Urothelium cell line (cell line): ENCODE measurements at places on chromosomes 5 and 9.

DNA sequence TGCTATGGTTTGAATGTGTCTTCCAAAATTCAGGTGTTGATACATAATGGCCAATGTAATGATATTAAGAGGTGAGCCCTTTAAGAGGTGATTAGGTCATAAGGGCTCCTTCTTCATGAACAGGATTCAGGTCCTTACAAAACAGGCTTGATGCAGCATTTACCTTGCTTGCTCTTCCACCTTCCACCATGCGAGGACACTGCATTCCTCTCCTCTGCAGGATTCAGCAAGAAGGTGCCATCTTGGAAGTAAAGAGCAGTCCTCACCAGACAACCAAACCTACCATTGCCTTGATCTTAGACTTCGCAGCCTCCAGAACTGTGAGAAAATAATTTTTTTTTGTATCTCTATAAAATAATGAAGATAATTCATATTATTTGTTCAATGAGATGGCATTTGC lies 314.0 kb upstream of the SMARCA2 start:
- no peak for DNase-seq

DNA sequence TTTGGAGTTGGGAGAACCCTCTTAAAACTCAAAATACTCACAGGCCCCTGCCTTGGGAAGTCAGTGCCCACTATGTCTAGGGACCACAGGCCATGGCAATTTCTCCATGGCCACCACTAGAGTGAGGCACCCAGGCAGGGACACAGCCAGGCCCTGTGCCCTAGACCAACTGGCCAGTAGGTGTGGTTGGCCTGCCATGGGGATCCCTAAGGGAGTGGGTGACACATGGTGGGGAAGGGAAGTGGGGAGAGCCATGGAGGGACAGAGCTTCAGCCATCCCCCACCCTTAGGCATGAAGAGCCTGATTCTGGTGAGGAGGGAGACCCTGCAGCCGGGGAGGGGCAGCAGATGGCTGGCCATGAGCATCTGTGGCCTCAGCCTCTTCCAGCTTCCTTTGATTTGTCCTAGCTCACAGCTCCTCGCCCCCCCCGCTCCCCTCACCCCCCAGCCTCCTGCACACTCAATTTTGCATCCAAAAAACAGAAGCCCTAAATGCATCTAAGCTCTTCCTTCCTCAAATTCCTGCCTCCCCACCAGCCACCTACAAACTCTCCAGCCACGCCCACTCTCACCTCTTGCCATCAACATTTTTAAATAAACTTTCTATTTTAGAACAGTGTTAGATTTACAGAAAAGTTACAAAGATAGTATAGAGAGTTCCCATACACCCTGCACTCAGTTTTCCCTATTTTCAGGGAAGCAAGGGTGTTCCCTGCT lies 1.6 kb upstream of the DBN1 start:
- no peak for DNase-seq

DNA sequence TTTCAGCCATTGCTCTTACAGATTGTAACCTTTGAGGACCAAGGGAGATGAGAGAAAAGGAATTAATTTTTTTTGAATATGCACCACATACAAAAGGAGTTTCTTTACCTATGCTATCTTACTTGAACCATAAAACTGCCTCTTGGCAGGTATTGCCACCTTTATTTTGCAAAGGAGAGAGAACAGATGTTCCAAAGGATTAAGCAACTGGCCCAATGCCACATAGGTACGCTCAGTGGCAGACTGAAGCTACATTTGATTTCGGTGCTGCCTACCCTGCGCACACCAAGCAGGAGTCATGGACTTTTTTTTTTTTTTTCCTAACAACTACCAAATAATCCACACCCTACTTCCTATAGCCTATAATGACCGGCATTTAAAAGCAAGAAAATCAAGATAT lies 43.1 kb downstream of the SAXO1 start:
- DNase-seq = no peak

GRCh38 chr9:2116073-2116472 lies 100.9 kb downstream of the SMARCA2 start:
- DNase-seq = peak; percentile 11

DNA sequence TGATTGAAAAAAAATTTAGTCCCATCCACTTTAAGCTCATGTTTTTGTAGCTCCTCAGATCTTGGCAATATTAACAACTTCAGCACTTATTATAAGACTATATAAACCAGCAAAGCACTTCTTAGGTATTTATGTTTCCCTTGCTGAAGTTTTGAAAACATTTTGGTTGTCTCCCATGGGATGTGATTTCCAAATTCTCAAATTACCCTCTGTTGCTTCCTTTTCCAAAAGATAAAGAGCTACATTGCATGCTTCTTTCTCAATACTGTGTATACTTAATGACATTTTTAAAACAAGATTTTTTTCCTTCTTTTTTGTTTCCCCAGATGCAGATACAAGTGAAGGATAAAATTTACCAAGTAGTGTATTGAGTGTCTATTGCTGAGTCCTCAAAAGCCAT lies 567.1 kb downstream of the CSNK1G3 start:
- DNase-seq = no peak

- DNase-seq = no peak
These were observed 246.8 kb downstream of the NSG2 start for GRCh38 chr5:174292348-174292747.

GRCh38 chr9:130579738-130580463 lies 524 bp downstream of the FUBP3 start:
- DNase-seq = no peak

- DNase-seq = no peak
These were observed 190.9 kb upstream of the FREM1 start for GRCh38 chr9:15101095-15101494.

- peak; percentile 73 for DNase-seq
These were observed 21.7 kb downstream of the ANKRD55 start for GRCh38 chr5:56211298-56211865.

DNA sequence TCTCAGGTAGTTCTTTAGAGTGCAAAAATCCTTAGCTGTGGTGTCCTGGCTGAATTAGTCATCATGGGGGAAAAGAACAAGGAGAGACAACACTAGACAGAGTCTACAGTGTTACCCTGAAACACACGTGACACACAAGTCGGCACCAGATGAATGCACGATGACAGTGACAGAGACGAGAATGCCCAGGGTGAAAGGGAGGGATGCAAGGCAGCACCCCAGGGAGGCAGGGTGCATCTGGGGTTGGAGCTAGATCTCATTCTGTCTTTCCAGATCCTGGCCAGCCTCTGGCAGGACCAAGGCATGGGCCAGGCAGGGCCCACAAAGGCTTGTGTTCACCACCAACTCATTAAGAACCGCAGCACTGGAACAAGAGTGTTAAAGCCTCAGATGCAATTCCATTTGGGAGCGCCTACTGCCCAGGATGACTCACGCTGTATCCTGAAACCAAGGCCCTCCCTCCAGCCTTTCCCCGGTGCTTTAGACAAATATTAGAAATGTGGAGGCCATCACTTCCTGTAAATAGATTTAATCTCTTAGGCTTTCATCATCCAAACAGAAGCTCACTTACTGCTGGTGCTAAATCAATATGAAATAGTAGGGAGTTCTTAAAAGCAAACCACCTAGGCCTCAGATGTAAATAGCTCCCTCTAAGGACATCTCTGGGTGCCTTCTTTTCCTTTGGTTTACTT lies 56.1 kb downstream of the IRX2 start:
- DNase-seq = peak; percentile 84

DNA sequence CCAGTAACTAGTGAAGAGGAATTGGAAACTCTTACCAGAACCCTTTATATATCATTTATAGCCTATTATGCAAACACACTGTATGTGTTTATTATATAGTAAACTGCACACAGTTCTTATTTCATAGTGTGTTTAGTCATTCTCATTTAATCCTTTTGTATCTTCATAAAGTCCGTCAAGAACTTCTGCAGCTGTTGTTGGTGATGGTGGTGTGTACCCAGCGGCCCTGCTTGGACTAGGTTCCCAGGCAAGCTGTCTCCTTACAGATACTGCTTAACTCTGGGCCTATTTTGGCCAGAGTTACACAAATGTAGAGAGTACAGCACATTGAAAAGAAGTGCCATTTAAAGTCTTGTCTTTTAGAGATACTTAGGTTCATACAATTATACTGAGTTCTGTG lies 231.9 kb downstream of the NDUFS4 start:
- no peak for DNase-seq

GRCh38 chr9:13770956-13771355 lies 491.5 kb upstream of the MPDZ start:
- DNase-seq = no peak

GRCh38 chr5:143922718-143923117 lies 110.8 kb downstream of the HMHB1 start:
- DNase-seq = peak; percentile 31

- DNase-seq = no peak
These were observed 91.8 kb upstream of the DMRT1 start for GRCh38 chr9:749716-750115.

GRCh38 chr5:58641533-58641932 lies 58.7 kb downstream of the RAB3C start:
- peak; percentile 9 for DNase-seq

- no peak for DNase-seq
These were observed 583.0 kb upstream of the WWC1 start for GRCh38 chr5:167708449-167708848.

GRCh38 chr5:137758715-137759306 lies 4.6 kb upstream of the HNRNPA0 start:
- no peak for DNase-seq

- no peak for DNase-seq
These were observed 136.8 kb downstream of the ESM1 start for GRCh38 chr5:54848581-54848980.

DNA sequence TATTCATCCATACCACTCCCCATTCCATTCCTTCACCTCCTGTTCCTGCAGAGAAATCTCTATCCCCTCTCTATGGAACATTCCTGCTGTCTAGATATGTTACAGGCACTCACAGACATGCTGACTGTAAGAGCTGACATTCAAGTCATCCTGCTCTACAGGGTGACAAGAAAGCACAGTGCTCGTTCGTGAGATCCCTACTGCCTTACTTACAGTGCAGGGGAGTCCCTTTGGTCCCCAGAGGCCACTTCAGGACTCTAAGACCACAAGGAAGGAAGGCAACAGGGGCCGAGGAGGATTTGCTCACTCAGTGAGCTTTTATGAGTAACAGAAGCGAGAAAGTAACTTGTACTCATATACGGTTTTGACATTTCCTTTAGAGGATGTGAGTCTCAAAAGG lies 110.5 kb downstream of the GAS1 start:
- DNase-seq = no peak

DNA sequence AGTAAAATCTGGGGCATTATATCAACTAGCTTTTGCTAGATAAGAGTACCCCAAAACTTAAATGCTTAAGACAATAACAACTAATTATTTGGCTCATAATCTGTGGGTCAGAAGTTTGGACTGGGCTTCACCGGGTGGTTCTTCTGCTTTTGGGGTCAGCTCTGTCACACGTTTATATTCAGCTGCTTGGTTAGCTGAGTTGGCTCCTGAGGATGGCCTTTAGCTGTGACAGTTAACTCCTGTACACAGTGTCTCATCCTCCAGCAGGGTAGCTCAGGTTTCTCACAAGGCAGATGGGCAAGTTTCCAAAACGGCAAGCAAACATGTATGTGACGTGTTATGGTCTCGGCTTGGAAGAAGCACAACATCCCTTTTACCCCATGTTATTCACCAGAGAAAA lies 488.2 kb downstream of the TLE4 start:
- DNase-seq = no peak

DNA sequence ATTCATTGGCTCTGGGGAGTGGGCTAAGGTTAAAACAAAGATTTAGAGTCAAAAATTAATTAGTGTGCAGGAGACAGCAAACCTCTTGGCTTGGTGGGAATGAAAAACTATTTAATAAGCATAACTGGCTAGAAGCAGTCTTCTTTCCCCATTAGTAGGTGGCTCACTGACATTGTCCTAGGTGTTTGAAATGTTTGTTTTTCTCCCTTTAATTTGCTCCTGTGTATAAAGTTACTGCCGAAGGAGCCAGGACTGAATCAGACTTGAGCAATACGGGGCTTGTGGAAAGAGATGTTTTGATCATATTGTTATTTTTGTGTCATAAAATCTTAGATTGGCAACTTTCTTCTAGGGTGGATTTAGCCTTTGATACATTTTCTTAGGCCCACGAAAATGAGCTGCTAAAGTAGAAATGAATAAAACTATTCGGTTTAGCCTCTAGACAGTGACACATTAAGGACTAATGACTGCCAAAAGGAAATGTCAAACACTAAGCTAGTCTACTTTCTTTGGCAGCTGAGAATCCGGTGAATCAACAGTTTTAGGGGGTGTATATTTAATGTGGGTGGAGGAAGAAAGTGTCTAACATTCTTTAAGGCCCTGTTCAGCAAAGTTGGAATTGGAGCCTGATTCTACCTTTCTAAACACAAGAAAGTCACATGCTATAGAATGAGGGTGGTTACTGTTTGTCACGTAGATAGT lies 30.2 kb downstream of the LRRTM2 start:
- peak; percentile 9 for DNase-seq

- no peak for DNase-seq
These were observed 175.3 kb upstream of the TBC1D2 start for GRCh38 chr9:98430535-98431292.

DNA sequence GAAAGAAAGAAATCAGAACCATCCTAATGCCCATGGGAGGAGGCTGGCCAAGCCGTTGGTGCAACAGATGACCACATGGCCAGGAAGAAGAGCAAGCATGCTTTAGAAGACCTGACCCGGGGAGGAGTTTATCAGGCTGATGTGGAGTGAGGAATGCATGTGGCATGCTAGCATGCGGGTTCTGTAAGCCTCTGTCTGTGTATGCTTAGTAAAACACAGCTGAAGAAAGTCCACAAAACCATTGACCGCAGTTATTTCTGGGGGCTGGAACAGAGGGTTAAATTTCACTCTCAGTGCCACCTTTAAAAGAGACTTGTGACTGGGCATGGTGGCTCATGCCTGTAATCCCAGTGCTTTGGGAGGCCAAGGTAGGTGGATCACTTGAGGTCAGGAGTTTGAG lies 19.1 kb downstream of the GFI1B start:
- DNase-seq = no peak

GRCh38 chr5:45694971-45695803 lies 993 bp downstream of the HCN1 start:
- peak; percentile 33 for DNase-seq

DNA sequence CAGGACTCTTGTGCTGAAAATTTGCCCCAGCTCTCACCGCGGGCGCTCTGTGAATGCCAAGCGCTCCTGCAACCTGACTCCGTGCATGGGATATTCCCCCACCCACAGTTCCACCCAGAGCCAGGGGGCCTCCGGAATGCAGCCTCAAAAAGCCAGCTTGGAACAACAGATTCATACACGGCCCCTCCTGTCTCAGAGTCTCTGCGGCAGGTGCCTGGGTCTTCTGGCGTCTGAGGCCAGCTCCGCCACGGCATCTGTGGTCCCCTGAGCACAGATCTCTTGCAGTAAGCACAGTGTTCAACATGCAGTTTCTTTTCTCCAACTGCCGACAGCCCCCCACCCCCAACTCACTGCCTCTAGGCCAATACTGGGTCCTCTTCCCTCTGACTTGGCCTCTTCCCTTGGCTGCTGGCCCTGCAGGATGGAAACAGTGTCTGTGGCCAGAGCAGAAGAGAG lies 355.7 kb upstream of the IRX2 start:
- DNase-seq = no peak

DNA sequence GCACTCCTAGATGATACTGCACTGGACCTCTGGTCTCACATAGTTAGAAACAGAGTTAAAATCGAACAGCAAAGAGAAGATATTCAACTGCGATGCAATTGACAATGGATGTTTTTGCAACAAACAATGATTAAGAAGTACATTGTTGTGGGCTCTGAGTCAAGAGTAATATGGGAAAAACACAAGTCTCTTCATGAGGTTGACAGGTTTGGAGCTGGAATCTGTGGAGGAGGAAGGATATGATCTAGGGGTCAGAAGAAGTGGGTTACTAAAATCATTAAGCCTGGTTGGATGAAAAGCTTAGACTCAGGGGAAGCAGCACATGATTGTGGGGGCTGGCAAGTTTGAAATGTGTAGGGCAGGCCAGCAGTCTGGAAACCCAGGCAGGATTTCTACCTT lies 53.1 kb downstream of the PDCD1LG2 start:
- no peak for DNase-seq
